ENCODE measurements at places on chromosomes 3 and 15. TPM values are rescaled to one million over a fixed set of nuclear protein-coding genes. Genes with fewer than 3 reads are reported as not detected.

The SOX2 gene
- not detected for polyA plus RNA-seq

The CYP1A2 gene
- not detected for polyA plus RNA-seq

The CAMK1 gene
- polyA plus RNA-seq: 9.9 TPM

The ISLR2 gene
- polyA plus RNA-seq: not detected

The FGF12 gene
- not detected for polyA plus RNA-seq

The SYNPR gene
- not detected for polyA plus RNA-seq

DNA sequence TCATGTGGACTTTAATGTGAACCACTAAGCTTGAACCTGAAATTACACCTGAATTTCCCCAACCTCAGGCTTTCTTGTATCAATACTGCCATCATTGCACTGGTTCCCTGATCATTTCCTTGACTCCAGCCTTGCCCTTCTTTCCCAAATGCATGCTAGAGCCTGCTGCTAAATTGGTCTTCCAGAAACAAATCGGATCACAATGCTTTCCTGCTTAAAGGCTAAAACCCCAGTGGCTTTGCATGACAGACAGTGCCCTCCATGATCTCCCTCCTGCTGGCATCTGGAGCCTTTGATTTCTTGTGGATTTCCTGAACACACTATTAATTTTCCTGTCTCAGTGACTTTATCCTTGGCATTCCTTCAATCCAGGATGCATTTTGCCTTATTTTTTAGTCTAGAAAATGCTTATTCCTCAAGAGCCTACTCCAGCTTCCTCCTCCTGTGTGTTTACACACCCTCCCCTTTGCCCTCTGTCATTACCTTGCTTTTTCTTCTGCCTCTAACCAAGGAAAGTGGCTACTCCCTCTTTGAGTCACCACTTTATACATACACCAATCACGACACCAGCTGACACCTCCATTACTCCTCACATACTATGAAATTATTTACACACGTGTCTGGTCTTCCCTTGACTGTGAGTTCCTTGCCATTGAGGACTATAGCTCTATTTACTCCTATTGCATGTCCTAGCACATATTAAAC is 214.6 kb downstream of the KCNAB1 start:
- DNase-seq: no peak

DNA sequence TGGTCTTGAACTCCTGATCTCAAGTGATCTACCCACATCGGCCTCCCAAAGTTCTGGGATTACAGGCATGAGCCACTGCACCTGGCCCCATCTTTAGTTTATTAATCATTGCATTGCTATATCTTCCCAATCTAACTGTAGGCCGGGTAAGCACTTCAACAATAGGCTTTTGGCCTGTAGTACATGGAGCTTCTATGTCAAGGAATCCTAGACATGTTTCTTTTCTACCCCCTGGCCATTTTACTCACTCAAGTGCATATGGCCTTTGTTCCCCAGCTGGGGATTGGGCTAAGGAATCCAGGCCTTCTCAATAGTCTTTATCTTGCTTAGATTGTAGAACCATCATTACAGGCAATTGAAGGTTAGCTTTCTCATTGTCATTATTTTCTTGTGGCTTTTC is 122.3 kb upstream of the MBNL1 start:
- no peak for DNase-seq

GRCh38 chr3:149618151-149619123 is 39.4 kb downstream of the WWTR1 start:
- DNase-seq: no peak

- DNase-seq: no peak
These were observed 51.5 kb downstream of the TJP1 start for GRCh38 chr15:29770796-29771195.

DNA sequence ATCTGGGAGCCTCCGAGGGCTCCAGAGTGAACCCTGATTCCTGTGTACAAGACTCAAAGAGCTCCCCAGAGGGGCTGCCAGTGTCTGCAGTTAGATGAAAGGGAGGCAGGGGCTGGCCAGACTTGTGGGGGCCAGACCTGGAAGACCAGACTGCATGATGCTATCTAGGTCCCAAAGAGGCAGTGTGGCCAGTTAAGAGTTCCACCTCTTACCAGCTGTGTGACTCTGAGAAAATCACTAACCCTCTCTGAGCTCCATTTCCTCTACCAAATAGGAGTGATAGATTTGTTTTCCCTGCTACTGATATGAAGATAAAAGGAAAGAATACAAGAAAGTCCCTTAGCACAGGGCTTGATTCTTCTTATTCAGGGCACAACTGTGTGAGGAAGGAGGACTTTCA is 29.0 kb downstream of the ACSBG1 start:
- DNase-seq: no peak

DNA sequence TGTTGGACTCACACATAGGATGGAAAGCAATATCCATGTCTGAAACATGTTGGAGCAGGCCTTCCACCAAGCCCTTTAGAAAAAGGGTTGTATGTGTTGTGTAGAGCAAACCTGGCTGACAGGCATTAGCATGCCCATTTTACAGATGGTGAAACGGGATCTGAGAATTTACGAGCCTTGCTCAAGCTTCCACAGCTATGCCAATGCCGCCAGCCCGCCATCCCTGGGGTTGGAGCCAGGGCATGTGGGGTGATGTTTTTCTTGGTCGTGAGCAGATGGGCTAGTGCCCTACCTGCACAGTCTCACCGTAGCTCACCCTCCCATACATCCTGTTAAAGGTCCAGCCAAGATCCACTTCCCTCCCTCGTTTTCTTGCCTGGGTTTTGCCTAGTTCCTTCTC is 97.5 kb upstream of the TLE3 start:
- no peak for DNase-seq

DNA sequence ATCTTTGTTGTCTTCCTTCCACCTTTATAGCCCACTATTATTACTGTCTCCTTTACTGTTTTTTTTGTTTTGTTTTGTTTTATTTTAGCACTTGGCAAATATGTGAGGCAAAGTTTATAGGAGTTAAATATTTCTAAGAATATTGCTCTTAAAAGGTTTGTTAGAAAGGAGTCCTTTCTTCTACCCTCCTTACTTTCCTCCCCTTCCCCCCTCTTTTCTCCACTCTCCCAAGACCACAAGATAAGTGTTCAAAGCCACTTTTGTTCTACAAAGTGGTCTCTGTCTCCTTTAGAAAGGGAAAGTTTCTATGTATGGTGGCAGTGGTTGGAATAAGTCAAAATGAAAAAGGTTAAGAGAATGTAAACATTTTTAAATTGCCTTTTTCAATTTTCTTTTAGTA is 130.7 kb upstream of the TSC22D2 start:
- no peak for DNase-seq

DNA sequence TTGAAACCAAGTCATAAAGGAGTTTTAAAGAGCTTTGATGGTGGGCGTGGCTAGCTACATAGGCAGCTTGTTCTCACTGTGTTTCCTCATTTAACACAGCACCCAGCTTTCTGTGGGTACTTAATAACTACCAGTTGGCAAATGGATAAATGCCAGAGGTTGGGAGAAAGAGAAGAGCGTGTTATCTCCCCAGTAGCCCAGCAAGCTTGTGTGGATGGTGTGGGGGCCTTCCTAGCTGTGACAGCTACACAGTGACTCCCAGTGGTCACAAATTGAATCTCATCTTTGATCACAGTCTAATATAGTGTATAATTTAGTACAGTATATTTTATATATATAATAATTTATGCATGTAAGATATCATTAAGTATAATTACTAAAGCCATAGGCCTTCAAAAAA is 984.1 kb downstream of the EPHA3 start:
- no peak for DNase-seq

GRCh38 chr15:98802187-98802586 is 153.8 kb downstream of the IGF1R start:
- no peak for DNase-seq

- DNase-seq: no peak
These were observed 58.4 kb downstream of the TMEM44 start for GRCh38 chr3:194574639-194575483.

DNA sequence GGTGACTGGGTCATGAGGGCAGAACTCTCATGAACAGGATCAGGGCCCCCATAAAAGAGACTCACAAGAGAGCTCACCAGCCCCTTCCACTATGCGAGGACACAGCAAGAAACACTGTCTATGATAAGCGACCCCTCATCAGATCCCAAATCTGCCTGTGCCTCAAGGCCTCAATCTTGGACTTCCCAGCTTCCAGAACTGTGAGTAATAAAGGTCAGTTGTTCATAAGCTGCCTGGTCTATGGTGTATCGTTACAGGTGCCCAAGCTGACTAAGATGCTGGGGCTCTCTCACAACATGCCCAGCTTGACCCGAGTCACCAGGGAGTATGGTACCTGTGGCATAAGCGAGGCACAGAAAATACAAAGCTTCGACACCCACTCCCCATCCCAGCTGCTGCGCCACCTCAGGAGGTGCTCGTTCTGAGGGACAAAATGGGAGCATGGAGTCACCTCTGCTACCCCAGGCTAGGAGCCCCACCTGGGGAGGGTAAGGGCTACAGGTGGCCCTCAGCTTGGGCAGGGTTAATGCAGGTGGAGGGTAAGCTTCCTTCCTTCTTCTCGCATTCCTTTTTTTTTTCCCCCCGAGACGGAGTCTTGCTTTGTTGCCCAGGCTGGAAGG is 234.1 kb downstream of the ADAMTS17 start:
- DNase-seq: no peak

DNA sequence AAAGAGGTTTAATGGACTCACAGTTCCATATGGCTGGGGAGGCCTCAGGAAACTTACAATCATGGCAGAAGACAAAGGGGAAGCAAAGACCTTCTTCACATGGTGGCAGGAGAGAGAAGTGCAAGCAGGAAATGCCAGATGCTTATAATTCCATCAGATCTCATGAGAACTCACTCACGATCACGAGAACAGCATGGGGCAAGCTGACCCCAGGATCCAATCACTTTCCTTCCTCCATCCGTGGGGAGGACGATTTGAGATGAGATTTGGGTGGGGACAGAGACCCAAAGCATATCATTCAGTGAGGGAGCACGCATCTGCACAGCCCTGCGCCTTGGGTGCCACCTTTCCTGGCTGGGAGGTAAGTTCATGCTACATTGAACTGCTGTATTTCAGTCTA is 234.1 kb upstream of the ATP10A start:
- DNase-seq: no peak

DNA sequence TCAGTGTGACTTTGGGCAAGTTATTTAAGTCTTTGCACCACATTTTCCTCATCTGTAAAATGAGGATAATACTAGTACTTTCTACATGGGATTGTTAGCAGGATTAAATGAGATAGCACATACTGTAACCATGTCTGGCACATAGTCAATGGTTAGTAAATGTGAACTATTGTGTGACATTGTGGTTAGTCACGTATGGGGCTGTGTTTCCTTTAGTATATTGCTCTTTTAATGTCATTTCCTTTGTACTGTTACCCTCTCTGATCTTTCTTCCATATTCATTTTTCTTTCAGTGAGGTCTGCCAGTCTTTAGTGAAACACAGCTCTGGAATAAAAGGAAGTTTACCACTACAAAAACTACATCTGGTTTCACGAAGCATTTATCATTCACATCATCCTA is 21.4 kb downstream of the OPA1 start:
- DNase-seq: no peak

DNA sequence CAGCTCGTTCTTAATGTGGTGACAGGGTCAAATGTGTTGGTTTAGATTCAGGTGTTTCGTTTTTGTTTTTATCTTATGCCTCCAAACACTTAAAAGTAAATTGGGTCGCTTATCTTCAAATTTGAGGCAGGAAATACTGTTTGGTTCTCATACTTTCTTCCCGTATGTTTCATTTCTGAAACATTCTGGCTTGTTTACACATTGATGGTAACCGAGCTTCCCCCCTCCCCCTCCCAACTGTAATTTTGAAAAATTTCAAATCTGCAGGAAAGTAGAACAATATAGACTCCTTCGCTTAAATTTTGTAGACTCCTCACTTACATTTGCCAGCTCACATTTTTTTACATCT is 64.9 kb downstream of the CMTM8 start:
- peak; percentile 58 for DNase-seq

DNA sequence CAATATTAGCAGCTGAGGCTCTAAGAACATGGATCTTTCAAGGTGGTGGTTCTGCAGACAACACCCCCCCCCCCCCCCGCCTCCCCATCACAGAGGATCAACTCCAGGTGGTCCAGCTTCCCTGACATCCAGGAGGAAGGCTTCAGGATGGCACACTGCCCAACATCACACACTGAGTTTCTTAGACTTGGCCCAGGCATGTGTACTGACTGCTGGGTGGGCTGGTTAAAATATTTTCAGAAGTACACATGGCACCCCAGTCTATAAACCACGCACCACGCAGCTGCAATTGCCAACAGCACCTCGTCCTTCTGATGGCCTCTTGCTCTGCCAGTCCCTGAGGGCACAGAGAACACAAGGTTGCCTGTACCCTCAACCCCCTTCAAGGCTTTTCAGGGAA is 22.1 kb downstream of the SRPRB start:
- no peak for DNase-seq

- DNase-seq: no peak
These were observed 274.0 kb downstream of the RYR3 start for GRCh38 chr15:33584797-33585196.

- DNase-seq: no peak
These were observed 13.9 kb downstream of the CDAN1 start for GRCh38 chr15:42723068-42723467.

DNA sequence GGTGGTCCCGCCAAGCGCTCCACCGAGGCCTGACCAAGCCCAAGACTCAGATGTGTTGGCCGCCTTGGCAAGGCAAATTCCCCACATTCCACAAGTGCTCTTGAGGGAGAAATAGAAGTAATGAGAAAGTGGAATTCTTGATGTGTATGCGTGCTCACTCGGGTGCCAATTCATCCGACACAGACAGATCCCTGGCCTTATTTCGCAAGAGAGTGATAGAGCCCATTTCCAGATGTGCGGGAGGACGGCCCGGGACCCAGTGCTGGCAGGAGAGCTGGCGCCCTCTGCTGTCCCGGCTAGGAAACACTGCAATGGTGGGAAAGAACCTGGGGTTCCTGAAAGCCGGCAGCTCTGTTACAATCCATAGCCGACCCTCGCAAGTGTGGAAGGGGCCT is 76.0 kb downstream of the HMG20A start:
- DNase-seq: peak; percentile 54

DNA sequence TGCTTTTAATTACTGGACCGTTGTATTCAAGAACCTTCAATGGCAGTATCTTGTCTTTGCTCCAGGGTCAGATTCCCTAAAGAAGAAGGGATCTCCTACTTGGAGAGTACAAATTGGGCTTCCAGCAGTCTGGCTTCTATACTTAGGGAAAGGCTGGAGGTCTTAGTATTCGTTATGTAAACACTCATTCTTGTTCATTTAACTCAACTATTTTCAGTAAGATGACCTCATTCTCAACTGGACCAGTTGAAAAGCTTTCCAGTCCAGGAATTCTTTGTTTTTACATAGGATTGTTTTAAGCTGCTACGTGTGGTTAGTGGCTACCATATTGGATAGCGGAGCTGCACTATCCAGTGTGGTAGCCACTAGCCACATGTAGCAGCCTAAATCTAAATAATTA is 4.6 kb downstream of the SENP5 start:
- DNase-seq: no peak

GRCh38 chr15:57003418-57003817 is 85.0 kb downstream of the TCF12 start:
- no peak for DNase-seq

DNA sequence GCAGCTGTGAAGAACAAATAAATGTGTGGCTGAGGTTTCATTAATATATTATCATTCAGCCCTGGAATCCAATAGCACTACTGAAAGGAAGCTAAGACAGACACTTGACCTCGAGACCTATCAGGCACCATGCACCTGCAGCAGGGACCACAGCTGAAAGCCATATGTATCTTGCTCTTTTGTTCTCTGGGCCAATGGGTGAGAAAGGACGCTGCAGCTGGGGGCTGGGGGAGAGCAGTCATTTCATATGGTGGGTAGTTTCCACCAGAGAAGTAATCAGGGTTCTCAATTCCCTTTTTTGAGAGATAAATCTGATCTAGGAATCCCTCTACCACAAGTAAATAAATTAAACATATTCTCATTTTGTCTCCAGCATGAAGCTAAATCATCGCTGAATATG is 225.6 kb upstream of the STRIT1 start:
- no peak for DNase-seq

Measured in CD4-positive, CD25-positive, alpha-beta regulatory T cell (primary cell).